Right atrium auricular region (tissue), 2 donors: ENCODE measurements at places on chromosomes 6 and 20. TPM values are rescaled to one million over a fixed set of nuclear protein-coding genes. Genes with fewer than 3 reads are reported as not detected.

GRCh38 chr6:7433121-7433617 lies 43.6 kb downstream of the RIOK1 start:
- no peaks in the 10 kb centered on the region for H3K4me1 ChIP-seq
- no peak overlapping the region for H3K4me3 ChIP-seq
- no peak overlapping the region for H3K27ac ChIP-seq
- DNase-seq: no peak
- H3K36me3 ChIP-seq: no peaks in the 10 kb centered on the region
- H3K27me3 ChIP-seq: no peaks in the 10 kb centered on the region

- no peak overlapping the region for H3K27ac ChIP-seq
- H3K36me3 ChIP-seq: no peaks in the 10 kb centered on the region
- H3K4me1 ChIP-seq: no peaks in the 10 kb centered on the region
- no peak overlapping the region for H3K4me3 ChIP-seq
Observed at GRCh38 chr6:51396583-51396982, 577.9 kb downstream of the TFAP2B start.

GRCh38 chr6:15504040-15504495 lies 158.8 kb downstream of the DTNBP1 start:
- H3K4me3 ChIP-seq: no peak overlapping the region
- peaks cover 15% of the 10 kb centered on the region for H3K36me3 ChIP-seq
- no peaks in the 10 kb centered on the region for H3K27me3 ChIP-seq
- DNase-seq: peak; percentile 74

DNA sequence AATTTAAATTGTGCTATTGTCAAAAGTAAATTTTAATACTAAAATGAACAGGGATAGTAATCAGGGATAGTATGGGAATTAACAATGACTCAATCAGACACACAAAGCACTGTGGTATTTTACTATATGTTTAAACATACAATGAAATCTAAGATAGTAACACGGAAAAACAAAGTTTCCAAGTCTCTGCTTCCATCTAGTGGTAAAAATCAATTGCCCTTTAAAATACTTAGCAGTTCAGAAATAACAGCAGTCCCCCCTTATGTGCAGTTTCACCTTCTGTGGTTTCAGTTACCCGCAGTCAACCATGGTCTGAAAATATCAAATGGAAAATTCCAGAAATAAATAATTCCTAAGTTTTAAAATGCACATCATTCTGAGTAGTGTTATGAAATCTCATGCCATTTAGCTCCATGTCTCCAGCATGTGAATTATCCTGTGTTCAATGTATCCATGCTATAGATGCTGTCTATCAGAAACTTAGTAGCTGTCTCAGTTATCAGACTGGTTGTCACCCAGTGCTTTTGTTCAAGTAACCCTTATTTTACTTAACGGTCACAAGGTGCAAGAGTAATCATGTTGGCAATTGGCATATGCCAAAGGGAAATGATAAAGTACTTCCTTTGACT lies 58.5 kb downstream of the AHI1 start:
- no peaks in the 10 kb centered on the region for H3K4me1 ChIP-seq
- no peak overlapping the region for H3K4me3 ChIP-seq
- no peak for DNase-seq

GRCh38 chr20:16050366-16050765 lies 522.9 kb downstream of the KIF16B start:
- DNase-seq: no peak
- no peak overlapping the region for H3K4me3 ChIP-seq
- H3K4me1 ChIP-seq: no peaks in the 10 kb centered on the region
- no peaks in the 10 kb centered on the region for H3K27me3 ChIP-seq
- no peak overlapping the region for H3K27ac ChIP-seq

DNA sequence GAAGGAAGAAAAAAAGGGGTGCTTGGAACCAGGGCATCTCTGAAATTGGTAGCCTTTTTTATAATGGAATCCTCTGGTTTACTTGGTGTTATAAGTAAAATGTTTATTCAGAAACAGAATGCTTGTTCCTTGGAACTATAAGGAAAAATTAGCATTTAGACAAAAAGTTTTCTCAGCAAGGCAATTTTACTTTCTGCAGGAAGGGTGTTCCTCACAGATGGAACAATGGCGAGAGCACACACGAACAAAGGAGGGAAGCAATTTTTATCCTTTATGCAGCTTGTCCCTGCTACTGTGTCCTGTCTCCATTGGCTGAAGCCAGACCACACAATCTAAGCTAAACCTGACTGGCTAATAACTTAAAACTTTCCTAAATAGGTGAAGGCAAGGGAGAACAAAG lies 22.7 kb upstream of the FANCE start:
- DNase-seq: no peak
- peaks cover 22% of the 10 kb centered on the region for H3K36me3 ChIP-seq
- no peaks in the 10 kb centered on the region for H3K4me1 ChIP-seq
- H3K27me3 ChIP-seq: no peaks in the 10 kb centered on the region

- no peak for DNase-seq
- no peaks in the 10 kb centered on the region for H3K27me3 ChIP-seq
- no peak overlapping the region for H3K4me3 ChIP-seq
Observed at GRCh38 chr6:138945354-138945753, 42.7 kb downstream of the REPS1 start.

DNA sequence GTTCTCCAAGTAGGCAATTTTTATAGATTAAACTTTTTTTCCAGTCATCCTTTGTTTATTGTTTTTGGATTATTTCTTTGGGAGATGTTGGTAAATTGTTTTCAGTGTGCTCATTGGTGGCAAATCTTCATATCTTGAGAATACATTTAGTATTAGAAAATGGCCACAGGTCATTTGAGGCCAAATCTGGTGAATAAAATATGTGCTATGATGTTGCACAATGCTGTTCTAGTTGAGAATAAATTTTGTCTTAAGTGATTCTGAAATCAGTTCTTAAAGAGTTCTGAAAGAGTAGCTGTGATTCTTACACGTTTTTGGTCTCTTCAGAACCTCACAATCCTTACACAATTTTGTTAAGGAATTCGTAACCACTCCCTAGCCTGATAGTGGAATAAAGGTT lies 20.1 kb downstream of the CDKAL1 start:
- H3K36me3 ChIP-seq: peaks cover 17% of the 10 kb centered on the region
- no peak for DNase-seq
- H3K4me3 ChIP-seq: no peak overlapping the region
- no peak overlapping the region for H3K27ac ChIP-seq

DNA sequence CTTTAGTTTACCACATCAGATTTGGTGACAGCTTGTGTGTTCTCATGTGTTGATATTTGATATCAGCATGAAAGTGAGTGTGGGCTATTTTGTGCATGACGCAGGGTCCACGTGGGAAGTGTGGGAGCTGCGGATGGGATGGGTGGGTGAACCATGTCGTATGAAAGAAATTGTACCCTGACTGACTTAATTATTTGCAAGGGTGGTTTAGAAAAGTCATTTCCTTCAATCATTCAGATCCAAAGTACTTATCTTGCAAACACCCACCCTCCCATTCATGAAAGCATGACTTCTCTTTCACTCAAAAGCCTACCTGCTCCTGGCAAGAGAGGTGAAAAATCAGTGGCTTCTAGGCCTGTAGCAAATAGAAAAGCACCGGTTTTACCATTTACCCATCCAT lies 91.8 kb upstream of the BACH2 start:
- H3K36me3 ChIP-seq: no peaks in the 10 kb centered on the region
- no peak for DNase-seq

DNA sequence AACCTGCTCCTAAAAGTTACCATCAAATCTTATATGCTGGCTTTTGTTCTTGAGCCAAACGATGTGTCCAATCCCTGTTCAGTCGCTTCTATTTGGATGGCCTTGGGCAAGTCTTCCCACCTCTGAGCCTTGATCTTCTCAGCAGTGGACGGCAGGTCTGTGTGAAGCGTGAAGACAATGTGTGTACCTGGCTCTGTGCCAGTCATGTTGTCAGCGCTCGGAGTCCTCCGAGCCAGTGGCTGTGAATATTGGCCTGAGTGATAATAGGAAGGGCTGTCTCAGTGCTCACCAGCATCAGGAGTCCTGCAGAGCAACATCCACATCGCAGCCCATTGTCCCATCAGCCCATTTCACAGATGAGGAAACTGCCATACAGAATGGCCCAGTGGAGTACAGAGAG lies 219.0 kb downstream of the CDC5L start:
- no peak for DNase-seq
- H3K27me3 ChIP-seq: no peaks in the 10 kb centered on the region
- no peak overlapping the region for H3K4me3 ChIP-seq
- H3K4me1 ChIP-seq: no peaks in the 10 kb centered on the region

- H3K27ac ChIP-seq: no peak overlapping the region
- no peak for DNase-seq
- no peak overlapping the region for H3K4me3 ChIP-seq
- H3K36me3 ChIP-seq: no peaks in the 10 kb centered on the region
- peaks cover 5% of the 10 kb centered on the region for H3K4me1 ChIP-seq
- H3K27me3 ChIP-seq: no peaks in the 10 kb centered on the region
Observed at GRCh38 chr6:149236589-149236988, 80.9 kb upstream of the TAB2 start.

DNA sequence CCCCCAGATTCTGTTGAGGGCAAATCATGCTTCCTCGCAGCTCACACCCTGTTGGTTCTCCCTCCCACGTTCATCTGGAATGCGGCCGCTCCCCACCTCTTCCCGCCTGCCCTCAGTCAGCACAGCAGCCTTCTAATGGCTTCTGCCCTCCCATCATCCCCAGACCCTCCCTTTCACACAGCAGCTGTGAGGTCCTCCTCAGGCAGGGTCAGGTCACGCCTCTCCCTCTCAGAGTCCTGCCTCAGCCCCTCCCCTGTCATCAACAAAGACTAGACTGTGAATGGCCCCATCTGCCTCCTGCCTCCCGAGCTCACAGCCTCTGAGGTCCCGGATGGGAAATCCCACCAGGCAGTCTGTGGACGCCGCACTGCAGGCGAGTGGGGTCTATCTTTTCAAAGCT lies 7.9 kb upstream of the BHLHE23 start:
- H3K27me3 ChIP-seq: peaks cover 9% of the 10 kb centered on the region
- no peak for DNase-seq
- no peak overlapping the region for H3K4me3 ChIP-seq
- H3K27ac ChIP-seq: no peak overlapping the region

GRCh38 chr20:19875376-19876221 lies 117.5 kb downstream of the RIN2 start:
- peaks cover 23% of the 10 kb centered on the region for H3K36me3 ChIP-seq
- H3K4me1 ChIP-seq: peaks cover 26% of the 10 kb centered on the region
- no peak for DNase-seq
- no peak overlapping the region for H3K4me3 ChIP-seq

DNA sequence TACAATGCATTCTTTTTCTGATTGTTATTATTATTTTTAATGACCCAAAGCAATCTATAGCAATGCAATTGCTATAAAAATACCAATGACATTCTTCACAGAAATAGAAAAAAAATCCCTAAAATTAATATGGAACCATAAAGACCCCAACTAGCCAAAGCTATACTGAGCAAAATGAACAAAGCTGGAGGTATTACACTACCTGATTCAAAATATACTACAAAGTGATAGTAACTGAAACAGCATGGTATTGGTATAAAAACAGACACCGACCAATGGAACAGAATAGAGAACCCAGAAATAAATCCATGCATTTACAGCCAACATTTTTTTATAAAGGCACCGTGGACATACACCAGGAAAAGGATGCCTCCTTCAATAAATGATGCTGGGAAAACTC lies 60.5 kb upstream of the EEF1A1 start:
- no peak overlapping the region for H3K4me3 ChIP-seq
- no peak for DNase-seq
- H3K36me3 ChIP-seq: no peaks in the 10 kb centered on the region
- peaks cover 50% of the 10 kb centered on the region for H3K4me1 ChIP-seq
- H3K27me3 ChIP-seq: no peaks in the 10 kb centered on the region
- peak overlapping the region; percentile 85 for H3K27ac ChIP-seq

DNA sequence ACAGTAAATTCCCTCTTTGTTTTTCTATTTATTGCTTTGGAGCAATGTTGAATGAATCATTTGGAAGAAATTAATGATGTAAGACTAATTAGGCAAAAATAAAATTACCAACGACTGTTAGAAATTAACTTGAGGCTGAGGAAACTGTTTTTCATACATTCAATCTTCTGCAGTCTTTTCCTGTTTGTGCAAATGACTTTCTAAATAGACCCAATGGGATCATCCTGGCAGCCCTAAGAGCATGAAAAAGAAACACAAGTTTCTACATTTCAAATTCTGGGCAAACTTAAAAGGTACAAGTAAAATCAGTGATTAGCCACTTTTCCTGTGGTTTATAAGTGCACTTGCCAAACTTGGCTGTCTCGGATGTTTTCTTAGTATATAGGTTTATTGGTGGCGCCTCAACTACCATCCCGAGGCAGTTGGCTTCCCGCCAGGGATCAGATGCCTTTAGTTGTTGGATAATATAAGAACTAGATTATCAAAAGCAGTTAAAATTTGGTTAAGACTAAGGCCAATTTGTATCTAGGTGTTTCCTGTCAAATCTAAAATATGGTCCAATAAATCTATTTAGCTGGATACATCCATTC lies 181.2 kb downstream of the ISM1 start:
- no peak for DNase-seq
- H3K27me3 ChIP-seq: no peaks in the 10 kb centered on the region
- H3K36me3 ChIP-seq: no peaks in the 10 kb centered on the region
- no peak overlapping the region for H3K4me3 ChIP-seq
- H3K27ac ChIP-seq: no peak overlapping the region

DNA sequence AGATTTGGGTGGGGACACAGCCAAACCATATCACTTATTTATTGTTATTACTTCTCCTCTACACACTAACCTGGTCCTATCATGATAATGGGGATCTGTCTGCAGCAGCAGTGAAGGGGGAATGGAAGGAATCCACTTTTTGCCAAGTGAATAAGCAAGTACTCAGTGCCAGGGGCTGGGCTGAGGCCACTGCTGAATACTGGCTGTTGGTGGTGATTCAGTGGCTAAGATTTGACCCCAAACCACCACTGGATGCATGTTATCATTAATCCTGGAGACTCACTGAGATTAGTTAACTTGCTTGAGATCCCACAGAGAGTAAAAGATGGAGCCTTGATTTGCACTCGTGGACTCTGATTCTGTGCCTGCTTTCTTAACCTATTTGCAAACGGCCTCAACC lies 127.7 kb downstream of the TSHZ2 start:
- no peaks in the 10 kb centered on the region for H3K27me3 ChIP-seq
- H3K27ac ChIP-seq: no peak overlapping the region
- H3K36me3 ChIP-seq: no peaks in the 10 kb centered on the region
- no peak overlapping the region for H3K4me3 ChIP-seq
- no peak for DNase-seq
- no peaks in the 10 kb centered on the region for H3K4me1 ChIP-seq

GRCh38 chr6:55875400-55875799 lies at the start of gene BMP5:
Gene BMP5, minus strand, starts transcription at chr6:55875590. Its CDS starts 725 bp downstream, at chr6:55874865.
- no peaks in the 10 kb centered on the region for H3K27me3 ChIP-seq
- H3K36me3 ChIP-seq: no peaks in the 10 kb centered on the region
- no peaks in the 10 kb centered on the region for H3K4me1 ChIP-seq
- no peak within 1 kb of the TSS for H3K27ac ChIP-seq
- DNase-seq: no peak

The SNPH gene
- 5.0 TPM for total RNA-seq

The TRIM10 gene
- total RNA-seq: not detected

The FBXO5 gene
- 2.0 TPM for total RNA-seq

The FOXC1 gene
- total RNA-seq: 23.6 TPM

The CNR1 gene
- 1.7 TPM for total RNA-seq

The RTEL1 gene
- 4.8 TPM for total RNA-seq

The POU5F1 gene
- total RNA-seq: not detected
